ENCODE measurements at places on chromosomes 4 and X. TPM values are rescaled to one million over a fixed set of nuclear protein-coding genes. Genes with fewer than 3 reads are reported as not detected.

The USP17L28 gene
- total RNA-seq: not detected

The MAGEA8 gene
- total RNA-seq: not detected

The TLR3 gene
- total RNA-seq: 7.6 TPM

The ARFIP1 gene
- total RNA-seq: 45.6 TPM

The MAP7D3 gene
- total RNA-seq: 9.4 TPM

The ASB12 gene
- total RNA-seq: not detected

The ANKRD50 gene
- 14.8 TPM for total RNA-seq

The AFM gene
- total RNA-seq: not detected
